Anterior cingulate cortex (tissue), 58 donors: ENCODE measurements at places on chromosomes 16 and 17.

DNA sequence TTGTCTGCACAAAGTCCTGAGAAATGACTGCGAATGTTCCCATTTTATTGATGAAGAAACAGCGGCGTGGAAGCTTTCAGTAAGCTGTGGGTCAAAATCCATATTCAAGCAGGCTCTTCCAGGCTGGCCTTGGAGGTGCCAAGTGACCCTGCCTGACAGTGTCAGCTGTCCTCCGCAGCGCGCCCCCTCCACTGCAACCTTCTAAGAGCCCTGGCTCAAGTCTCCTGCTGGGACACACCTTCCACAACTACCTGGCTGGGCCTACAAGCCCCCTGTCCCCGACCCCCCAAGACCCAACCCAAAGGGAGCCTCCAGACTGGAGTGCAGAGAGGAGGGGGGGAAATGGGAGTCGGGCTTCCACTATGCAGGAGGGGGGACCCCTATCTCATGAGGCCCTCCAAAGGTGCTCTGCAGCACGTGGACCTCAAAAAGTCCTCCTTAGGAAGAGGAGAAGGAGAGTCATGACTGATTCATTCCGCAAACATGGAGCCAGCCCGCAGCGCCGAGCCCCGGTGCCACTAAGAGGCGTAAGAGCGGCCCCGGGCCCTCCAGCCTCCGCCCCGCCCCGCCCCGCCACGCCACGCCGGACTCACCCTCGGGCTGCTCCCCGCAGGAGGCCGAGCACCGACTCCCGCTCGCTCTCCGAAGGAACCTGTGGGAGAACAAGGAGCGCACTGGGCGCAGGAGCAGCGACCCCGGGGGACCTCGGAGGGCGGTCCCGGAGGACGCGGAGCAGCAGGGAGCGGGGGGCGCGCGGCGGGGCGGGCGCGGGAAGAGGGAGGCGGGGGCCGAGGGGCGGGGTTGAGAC lies 574 bp downstream of the MPP3 start:
- DNase-seq = no peak

DNA sequence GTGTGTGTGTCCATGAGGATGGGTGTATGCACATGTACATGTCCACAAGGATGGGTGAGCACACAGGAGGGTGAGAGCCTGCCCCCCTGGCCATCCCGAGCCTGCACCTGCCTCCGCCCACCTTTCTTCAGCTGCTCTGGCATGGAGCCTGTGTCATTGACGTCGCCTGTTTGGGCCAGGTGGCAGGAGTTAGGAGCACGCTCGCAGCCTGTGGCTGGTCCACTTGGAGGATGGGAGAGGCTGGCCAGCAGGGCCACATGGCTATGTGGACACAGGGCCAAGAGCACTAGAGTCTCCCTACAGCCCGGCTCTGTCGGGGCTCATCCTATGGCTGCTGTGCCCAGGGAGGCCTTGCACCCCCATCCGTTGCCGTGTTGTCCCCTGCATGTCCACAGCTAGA lies 21.4 kb downstream of the BAHCC1 start:
- DNase-seq = no peak

DNA sequence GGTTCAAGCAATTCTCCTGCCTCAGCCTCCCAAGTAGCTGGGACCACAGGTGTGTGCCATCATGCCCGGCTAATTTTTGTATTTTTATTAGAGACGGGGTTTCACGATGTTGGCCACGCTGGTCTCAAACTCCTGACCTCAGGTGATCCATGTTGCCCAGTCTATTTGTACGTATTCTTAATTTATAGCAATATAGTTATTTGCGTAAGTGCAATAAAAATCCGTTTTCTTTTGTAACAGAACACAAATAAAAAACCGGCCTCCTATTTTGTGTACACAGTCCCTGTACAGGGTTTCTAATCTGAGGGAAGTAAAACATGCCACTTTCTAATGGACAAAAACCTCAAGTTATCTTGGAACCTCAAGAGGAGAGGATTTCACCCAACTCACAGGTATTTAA lies 7.7 kb downstream of the RNPS1 start:
- DNase-seq = no peak

GRCh38 chr17:78650093-78650715 lies 73.0 kb upstream of the DNAH17 start:
- DNase-seq = no peak

GRCh38 chr17:19940722-19941464 lies 36.7 kb downstream of the AKAP10 start:
- DNase-seq = no peak

GRCh38 chr17:40606548-40607353 lies 40.9 kb downstream of the SMARCE1 start:
- DNase-seq = no peak

DNA sequence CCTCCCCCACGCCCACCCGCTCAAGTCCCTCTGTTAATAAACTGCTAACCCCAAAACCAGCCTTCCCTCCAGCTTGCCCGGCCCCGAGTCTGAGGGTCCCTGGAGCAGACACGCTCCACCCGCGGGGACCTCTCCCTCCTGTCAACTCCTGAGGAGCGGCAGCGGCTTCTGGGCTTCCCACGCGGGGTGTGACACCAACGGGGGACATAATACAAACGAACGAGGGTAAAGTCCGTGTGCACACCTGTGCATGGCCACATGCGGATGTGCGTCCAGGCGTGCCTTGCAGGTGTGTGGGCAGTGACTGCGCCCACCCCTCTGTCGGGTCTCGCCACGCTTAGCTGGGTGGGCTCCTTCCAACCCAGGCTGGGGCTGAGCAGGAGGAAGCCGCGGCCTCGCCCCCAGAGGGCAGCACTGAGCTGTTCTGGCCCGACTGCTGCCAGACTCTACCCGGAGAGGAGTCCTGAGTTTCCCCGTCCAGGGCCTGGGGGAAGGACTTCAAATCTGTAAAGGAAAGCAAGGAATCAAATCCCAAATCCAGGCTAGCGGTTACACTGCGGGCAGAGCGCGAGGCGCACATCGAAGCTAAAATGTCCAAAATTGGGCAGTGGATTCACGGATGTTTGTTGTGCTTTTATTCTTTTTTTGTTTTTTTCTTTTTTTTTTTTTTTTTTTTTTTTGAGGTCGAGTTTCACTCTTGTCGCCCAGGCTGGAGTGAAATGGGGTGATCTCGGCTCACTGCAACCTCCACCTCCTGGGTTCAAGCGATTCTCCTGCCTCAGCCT lies 24.2 kb upstream of the KRT17 start:
- peak; percentile 55 for DNase-seq

- DNase-seq = peak; percentile 71
Measured at GRCh38 chr16:82302042-82302727, 132.2 kb upstream of the MPHOSPH6 start.

- DNase-seq = no peak
Measured at GRCh38 chr17:46922487-46922803, 515 bp upstream of the GOSR2 start.

- no peak for DNase-seq
Measured at GRCh38 chr17:9443811-9444210, 131.8 kb downstream of the STX8 start.

DNA sequence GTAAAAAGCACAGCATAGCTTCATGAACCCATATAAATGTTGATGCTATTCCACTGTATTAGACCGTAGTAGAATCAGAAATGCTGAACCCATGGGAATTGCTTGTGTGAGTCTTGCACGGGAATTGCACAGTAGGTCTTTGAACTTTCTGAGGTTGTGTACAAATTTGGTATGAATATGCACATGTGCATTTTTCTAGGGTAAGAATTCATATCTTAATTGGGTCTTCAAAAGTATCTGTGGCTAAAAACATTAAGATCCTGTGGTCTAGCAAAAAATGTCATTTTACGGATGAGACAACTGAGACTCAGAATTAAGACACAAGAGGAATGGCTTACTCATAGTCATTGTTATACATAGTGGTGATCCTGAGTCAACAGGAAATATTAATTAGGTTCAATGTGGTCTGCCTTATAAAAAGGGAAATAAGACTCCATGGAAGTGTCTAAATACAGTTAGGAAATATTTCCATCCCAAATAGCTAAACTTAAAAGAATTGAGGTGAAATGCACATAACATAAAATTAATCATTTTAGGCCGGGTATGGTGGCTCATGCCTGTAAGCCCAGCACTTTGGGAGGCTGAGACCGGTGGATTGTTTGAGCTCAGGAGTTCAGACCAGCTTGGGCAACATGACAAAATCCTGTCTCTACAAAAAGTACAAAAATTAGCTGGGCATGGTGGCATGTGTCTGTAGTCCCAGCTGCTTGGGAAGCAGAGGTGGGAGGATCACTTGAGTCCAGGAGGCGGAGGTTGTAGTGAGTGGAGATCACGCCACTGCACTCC lies 22.8 kb downstream of the TAOK1 start:
- DNase-seq = no peak

- DNase-seq = no peak
Measured at GRCh38 chr17:36546418-36547093, 1.8 kb downstream of the GGNBP2 start.

DNA sequence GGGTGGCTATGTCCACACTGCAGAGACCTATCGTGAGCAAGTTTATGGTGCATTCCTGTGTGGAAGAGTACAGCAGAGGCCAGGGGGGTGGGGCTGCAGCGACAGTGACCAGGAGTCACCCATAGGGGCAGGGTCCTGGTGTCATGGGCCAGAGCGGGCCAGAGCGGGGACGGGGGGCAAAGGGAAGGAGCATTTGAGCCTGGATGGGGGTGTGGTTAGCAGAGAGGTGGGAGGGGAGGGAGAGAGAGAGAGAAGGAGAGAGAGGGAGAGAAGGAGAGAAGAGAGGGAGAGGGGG lies 17.8 kb downstream of the JPH3 start:
- no peak for DNase-seq

DNA sequence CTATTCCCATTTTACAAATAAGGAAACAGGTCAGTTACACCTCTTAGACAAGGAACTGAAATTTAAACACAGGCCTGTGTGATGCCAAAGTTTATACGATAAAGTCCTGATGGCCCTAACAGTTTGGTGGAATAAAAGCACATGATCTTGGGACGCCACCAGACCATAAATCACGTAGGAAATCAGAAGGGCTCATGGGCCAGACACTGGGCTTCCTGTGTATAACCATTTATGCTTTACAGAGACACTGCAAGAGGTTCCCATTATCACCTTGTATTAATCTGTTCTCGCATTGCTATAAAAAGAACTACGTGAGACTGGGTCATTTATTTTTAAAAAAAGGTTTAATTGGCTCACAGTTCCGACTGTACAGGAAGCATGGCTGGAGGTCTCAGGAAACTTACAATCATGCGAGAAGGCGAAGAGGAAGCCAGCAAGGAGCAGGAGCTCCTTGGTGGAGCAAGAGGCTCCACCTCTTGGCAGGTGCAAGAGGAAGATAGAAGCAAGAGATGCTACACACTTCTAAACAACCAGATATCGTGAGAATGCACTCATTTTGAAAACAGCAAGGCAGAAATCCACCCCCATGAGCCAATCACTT lies 124.0 kb upstream of the MON1B start:
- no peak for DNase-seq

GRCh38 chr17:9473711-9474110 lies 101.9 kb downstream of the STX8 start:
- DNase-seq = no peak

DNA sequence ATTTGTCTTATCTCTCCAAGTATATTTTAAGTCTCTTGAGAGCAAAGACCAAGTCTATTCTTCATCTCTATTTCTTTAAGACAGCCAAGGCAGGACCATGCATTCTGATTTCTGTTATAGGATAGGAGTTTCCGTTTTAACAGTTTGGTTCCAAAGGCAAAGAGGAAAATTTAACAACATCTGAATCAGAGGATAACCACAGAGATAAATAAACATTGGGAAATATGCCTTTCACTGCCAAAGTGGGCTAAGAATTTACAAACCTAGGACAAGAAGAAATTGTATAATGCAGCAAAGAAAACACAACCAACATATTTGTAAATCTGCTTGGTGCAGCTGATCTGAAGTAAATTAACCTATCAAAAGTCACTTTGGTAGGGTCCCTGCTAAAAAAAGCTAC lies 37.7 kb downstream of the USP32 start:
- DNase-seq = no peak

DNA sequence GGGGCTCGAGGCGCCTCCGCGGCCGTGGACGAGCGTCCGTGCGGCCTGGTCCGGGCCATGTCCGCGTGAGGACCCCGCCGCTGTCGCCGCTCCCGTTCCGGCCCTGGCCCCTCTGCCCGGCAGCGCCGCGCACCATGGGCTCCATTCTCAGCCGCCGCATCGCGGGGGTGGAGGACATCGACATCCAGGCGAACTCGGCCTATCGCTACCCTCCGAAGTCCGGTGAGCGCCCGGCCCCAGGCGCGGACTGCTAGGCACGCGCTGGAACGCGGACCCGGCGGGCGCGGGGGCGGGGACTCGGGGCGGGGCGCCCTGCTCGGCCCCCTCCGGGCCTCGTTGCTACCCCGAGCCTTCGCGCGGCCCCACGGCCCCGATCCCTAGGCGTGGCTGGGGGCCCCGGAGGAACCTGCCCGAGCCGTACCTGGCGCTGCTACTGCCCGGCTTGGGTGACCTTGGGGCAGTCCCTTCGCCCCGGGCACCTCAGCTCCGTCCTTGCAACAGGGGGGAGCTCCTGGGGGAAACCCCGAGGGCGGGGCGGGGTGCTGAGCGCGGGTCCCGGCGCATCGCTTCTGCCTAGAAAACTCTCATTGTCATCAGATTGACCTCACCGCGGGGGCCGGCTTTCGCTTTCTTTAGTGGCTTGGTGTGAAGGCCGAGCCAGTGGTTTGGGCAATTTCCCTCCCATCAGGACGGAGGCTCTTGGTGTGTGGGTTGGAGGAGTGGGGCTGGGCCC lies 367 bp downstream of the MGRN1 start:
- no peak for DNase-seq

- peak; percentile 31 for DNase-seq
Measured at GRCh38 chr16:4537376-4538343, 913 bp downstream of the CDIP1 start.

- DNase-seq = no peak
Measured at GRCh38 chr17:66839616-66840015, 4.7 kb downstream of the CACNG5 start.

DNA sequence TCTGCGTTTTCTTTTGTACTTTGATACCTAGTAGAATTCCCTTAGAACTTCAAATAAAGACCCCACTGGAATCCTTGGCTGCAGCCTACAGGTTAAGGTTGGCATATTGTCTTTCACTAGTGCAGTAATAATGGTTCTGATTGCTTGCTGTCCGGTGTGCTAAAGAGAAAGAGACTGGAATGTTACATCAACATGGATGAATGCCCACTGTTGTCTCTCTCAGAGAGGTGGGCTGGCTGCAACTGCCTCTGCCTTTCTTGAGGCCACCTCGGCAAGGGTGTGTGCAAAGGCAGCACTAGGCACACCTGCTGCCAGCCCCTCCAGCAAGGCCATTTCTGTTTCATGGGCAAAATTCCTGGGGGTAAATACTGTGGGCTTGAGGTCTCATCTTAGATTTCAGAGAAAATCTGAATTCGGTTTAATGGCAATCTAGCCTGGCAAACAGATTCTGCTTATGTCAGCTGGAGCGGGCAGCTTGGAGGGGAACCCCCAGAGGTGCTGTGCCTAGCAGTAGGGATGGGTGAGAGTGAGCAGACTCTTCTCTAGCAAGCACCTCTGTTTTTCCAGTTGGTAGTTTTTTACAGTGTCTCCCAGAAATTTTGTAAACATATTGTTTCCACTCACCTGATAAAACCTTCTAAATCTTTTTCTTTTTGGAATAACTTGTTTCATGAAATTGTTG lies 54.0 kb downstream of the MRTFB start:
- no peak for DNase-seq

GRCh38 chr16:5874899-5875298 lies 777.3 kb upstream of the EEF2KMT start:
- DNase-seq = no peak

- no peak for DNase-seq
Measured at GRCh38 chr17:15085890-15086677, 179.0 kb downstream of the PMP22 start.

GRCh38 chr17:19338031-19338990 lies 24.2 kb downstream of the B9D1 start:
- no peak for DNase-seq
